ENCODE measurements at places on chromosomes 13 and 19.

- no peak for DNase-seq
Measured at GRCh38 chr13:110005563-110005962, 219.2 kb upstream of the IRS2 start.

DNA sequence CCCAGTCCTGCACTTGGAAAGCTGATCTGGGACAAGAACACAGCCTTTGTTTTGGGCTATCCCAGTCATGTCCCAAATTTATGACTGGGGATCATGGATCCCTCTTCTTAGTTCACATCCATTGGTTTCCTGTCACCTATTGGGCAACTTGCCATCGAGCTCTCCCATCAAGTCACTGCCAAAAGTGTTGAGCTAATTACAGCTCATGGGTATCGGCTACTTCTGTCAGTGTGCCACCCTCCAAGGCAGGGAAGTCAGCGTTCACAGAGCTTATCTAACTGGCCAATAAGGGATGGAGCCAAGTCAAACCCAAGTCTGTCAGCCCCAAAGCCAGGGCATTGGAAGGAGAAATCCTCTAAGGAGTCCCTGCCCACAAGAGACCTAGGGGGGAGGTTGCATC is 53.2 kb upstream of the KATNAL1 start:
- DNase-seq, result no peak

DNA sequence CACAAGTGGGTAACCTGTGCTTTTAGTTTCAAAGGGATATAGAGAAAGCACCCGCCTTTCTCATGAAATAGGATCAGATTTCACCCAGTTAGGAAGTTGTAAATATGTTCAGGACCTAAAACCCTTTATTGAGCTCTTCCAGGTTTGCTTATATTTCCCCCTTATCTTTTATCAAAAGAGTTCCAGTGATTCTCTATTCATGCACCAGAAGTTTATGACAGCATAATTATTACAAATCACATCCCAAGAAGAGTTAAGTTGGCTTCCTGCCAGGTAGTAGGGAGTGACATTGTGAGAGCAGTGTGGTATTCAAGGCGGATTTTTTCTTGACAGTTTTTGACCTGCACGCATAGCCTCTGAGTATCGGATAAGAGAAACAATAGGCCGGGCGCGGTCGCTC is 190.3 kb downstream of the STK24 start:
- DNase-seq, result no peak

- no peak for DNase-seq
Measured at GRCh38 chr19:30606114-30607050, 234.2 kb downstream of the ZNF536 start.

GRCh38 chr19:55348317-55349034 is 6.0 kb downstream of the COX6B2 start:
- DNase-seq, result no peak

DNA sequence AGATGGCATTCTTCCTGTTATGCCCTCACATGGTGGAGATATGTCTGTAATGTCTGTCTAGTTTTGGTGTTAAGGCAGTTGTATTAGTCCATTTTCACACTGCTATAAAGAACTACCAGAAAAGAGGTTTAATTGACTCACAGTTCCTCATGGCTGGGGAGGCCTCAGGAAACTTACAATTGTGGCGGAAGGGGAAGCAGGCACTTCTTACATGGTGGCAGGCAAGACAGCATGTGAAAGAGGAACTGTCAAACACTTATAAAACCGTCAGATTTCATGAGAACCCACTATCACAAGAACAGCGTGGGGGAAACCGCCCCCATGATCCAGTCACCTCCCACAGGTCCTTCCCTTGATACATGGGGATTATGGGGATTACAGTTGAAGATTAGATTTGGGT is 3.2 kb downstream of the ZNF441 start:
- DNase-seq, result no peak

- DNase-seq, result no peak
Measured at GRCh38 chr13:41267106-41267505, 3.7 kb upstream of the MTRF1 start.

GRCh38 chr19:13428352-13428751 is 77.9 kb downstream of the CACNA1A start:
- no peak for DNase-seq

DNA sequence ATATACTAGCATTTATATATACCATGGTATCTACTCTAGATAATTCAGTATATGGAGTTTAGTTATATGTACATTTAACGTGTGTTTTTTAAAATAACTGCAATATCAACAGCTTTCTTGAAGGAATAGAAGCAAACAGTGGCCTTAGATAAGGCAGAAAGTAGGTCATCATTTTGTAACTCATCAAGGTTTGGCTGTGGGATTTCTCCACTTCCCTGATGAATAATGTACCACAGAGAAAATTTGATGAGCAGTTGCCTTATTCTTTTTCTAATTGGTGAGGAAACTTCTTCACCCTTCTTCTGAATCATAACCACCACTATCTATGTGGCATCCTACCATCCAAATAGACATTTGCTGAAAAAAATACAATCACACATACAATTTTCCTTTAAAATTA is 590.2 kb upstream of the SPRY2 start:
- no peak for DNase-seq

DNA sequence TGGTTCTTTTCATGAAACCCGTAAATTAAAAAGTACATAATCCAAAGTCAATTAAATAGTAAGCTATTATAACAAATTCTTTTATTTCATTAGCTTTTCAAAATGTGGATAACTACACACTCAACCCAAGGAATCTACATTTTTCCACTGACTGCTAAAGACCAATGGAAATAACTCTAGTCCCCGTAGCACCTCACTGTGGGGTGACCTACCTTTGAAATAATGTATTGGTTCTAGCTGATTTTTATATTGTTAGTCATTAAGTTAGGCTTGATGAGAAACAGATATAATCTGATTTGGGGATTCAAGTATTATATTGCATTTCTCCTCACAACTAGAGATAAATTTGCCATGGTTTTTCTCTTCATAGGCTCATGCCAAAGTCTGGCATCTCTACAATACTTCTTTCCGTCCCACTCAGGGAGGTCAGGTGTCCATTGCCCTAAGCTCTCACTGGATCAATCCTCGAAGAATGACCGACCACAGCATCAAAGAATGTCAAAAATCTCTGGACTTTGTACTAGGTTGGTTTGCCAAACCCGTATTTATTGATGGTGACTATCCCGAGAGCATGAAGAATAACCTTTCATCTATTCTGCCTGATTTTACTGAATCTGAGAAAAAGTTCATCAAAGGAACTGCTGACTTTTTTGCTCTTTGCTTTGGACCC is 37.3 kb downstream of the KL start:
- DNase-seq, result no peak

- DNase-seq, result no peak
Measured at GRCh38 chr19:50803633-50804419, 13.6 kb downstream of the ACP4 start.

DNA sequence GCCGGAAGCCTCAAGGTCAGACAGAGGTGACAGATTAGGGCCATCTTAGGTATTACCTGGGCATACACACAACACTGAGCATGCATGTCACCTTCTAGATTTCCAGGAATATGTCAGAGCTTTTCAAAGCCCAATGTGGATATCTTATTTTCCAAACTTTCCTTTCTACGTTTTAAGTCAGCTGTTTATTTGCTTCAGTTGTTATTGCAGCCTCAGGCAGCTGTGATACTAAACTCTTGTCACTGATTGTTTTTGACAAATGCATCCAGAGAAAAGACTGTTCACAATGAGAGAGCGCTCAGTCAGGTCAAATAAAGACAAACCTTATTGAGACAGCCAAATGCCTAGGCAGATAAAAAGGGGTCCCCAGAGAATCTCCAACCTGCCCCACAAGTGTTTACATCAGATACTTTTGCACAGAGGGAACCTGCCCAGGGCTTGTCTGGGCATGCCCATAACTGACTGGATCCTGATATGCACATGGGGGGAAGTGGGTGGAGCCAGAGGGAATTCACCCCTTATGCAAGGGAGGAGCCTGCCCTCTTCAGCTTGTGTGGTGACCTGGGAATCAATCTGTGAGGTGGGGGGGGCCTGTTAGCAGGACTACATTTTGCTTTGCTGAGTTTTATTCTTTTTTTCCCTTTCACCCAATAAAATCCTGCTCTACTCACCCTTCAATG is 28.5 kb downstream of the MED4 start:
- DNase-seq, result peak; percentile 42

- DNase-seq, result no peak
Measured at GRCh38 chr19:17686592-17687024, 1.5 kb downstream of the UNC13A start.

DNA sequence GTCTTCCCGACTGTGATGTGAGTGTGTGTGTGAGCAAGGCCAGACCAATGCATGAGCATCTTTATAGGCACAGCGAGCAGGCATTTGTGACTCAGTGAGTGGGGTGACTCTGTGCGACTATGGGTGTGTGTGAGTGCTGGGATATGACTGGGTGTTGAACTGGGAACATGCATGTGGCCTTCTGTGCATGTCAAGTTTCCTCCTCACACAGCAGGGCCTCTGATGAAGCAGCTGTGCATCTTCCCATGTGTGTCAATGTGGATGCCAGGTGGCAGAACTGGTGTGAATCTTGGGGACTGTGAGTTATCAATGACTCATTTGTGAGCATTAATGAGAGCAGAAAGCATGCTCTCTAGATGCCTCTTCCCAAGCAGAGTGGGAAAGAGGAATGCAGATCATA is 12.1 kb upstream of the LGALS14 start:
- no peak for DNase-seq

DNA sequence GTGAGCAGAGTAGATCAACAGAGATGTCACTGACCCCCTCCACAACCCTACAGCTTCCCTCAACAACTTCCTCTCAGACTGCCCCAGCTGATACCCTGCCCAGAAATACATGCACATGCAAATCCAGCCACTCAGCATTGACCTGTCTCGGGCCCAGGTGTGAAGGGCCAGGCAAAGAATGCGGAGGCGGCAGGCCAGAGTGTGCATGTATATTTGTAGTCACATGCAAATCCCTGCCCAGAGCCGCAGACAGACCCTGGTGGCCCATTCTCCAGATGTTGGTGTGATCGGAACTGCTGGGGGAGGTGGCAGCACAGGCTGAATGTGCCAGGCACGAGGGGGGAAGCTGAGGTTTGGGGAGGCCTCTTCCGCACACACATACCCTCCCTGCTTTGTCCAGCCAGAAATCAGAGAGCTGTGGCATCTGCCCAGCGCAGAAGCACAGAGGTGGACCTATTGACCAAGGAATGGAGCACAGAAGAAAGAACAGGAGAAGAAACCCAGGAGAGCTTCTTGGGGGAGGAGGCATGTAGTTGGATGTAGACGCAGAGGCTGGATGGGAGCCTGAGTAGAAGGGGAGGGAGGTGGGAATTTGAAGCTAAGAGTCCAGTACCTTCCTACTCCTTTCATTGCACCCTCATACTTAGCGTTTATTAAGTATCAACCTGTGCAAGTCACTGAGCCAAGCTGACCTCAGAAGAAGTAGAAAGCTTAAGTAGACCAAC is 14.4 kb downstream of the MEF2B start:
- peak; percentile 84 for DNase-seq
